ENCODE measurements at places on chromosomes 3 and 15. TPM values are rescaled to one million over a fixed set of nuclear protein-coding genes. Genes with fewer than 3 reads are reported as not detected.

- DNase-seq, result no peak
These were observed 19.1 kb downstream of the KLHL6 start for GRCh38 chr3:183536238-183536880.

- DNase-seq, result no peak
These were observed 8.7 kb downstream of the PXK start for GRCh38 chr3:58341376-58341775.

GRCh38 chr3:45716790-45717336, 27.7 kb downstream of the SACM1L start:
- no peak for DNase-seq

GRCh38 chr3:100063929-100064461, 50.3 kb downstream of the FILIP1L start:
- no peak for DNase-seq

GRCh38 chr15:22979238-22980188, 655 bp downstream of the CYFIP1 start:
- DNase-seq, result peak; percentile 60

The CCDC66 gene
- 4.0 TPM for polyA plus RNA-seq

The EAF2 gene
- 4.6 TPM for polyA plus RNA-seq
